Lung (tissue), 17 donors: ENCODE measurements at places on chromosomes 2 and 18.

GRCh38 chr18:74869904-74870863, 272.5 kb downstream of the ZNF407 start:
- no peak for DNase-seq

DNA sequence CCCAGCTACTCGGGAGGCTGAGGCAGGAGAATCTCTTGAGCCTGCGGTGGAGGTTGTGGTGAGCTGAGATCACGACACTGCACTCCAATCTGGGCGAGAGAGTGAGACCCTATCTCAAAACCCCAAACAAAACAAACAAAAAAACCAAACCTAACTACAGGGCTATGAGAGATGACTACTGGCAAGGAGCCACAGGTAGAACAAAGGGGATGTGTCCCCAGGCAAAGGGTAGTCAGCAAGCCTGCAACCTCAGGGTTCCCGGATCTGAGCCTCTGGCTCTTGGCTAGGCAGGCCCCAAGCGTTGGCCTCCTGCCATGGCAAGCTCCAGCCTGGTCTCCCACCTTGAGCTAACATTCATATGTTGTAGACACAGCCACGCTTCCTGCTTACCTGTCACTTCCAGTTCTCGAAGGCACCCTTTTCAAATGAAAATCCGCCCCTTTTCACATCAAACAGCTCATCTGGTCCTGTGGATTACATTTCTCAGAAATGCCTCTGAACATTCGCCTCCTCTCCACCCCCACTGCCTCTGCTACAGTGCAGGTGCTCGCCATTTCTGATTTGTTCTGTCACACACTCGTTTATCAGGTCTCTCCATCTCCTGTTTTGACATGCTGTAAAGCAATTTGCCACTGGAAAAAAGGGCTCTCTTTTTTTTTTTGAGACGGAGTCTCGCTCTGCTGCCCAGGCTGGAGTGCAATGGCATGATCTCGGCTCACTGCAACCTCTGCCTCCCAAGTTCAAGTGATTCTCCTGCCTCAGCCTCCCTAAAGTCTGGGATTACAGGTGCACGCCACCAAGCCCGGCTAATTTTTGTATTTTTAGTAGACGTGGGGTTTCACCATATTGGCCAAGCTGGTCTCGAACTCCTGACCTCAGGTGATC, 13.1 kb upstream of the ACTR3 start:
- DNase-seq: peak; percentile 69

DNA sequence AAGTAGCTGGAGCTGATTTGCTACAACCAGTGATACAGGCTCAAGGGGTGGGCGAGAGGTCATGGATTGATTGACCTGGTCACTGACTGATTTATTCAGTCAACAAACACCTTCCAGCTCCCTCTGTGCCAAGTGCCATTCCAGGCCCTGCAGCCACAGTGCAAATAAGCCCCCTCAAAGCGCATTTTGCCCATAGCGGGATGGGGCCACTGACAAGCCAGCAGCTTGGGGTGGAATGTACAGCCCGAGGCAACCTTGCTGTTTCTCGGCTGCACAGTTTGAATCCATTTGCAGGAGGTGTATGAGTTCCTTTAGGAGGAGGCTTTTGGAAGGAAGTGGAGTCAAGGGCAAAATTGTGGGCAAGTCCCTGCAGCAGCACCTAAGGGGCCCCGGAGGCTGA, 235.2 kb downstream of the TPGS2 start:
- no peak for DNase-seq

DNA sequence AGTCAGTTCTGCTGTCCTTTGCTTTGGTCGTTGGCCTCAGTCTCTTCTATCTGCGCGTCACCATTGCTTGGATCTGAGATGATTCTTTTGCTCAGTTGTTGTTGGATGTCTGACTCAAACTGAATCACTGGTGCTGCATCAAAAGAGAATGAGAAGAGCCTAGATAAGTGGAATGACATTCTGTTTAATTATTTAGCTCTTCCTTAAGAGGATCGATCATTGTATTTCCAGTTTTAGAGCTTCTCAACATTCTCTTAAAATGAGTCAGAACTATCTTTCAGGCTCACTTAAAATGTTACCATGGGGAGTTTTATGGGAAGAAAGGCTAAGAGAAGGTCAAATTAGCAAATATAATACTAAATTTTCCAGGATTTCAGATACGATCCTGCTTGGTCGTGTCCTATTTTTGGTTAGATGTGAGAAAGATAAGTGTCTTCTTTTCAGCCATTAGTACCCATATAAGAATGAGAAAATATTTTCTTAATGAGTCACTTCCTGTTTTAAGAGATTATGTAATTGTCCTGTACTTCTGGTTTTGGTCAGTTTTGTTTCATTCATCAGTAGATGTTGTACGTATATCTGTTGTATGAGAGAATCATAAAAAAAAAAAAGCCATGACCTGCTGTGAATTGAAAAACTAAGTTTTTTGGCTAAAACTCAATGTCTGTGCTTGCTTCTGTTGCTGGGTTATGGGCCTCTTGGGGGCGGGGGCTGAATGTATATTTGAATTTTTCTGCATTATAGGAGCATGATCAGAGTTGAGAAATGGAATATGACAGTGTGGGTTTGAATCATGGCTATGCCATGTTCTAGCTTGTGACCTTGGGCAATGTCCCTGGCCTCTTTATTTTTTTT, 31.6 kb upstream of the CASP10 start:
- peak; percentile 24 for DNase-seq

DNA sequence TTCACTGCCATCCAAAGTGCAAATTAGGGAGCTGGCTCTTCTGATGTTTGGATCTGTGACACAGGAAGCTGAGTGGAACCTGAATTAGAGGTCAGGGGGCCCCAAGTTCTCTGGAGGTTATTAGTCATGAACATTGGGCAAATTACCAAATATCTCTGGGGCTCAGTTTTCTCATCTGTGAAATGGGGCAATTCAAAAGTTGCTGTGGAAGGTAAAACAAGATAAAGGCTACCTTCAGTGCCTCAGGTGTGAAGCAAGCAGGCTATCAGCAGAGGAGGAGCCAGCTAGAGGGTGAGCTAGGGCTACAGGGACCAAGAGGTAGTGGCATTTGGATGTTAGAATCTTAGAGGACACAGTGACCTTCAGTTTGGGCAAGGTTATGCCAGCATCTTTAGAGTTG, 89.4 kb upstream of the FAM136A start:
- no peak for DNase-seq

DNA sequence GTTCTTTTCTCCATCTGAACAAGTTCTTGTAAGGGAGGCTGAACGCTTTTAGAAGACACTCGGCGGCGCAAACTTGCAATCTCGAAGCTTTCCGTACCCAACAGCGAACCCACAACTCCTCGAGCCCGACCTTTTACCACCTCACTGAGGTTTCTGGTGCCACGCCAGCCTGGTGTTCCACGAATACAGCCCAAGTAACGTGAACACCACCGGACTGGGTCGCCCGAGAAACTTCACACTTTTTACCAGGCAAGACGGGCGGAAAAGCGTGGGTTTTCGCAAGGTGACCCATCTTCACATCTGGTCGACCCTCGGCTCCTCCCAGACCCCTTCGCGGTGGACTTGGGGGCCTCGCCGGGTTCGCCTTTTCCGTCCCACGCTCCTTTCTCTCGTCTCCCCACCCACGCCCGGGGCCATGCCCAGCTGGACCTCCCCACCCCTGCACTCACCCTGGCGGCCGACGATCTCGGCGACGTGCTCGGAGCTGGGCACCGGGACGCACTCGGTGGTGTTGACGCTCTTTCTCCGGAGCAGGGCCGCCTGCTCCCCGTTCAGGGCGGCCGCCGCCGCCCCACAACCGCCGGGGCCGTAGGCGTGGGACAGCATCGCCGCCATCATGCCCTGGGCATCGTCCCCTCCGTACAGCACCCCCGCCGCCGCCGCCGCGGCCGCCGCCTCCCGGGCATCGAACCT, 1.2 kb downstream of the MEX3C start:
- no peak for DNase-seq
